Fibroblast of the conjunctiva (primary cell): ENCODE measurements at places on chromosomes 6 and 20.

GRCh38 chr6:56902641-56903464, 52.1 kb upstream of the BEND6 start:
- DNase-seq = peak; percentile 51

DNA sequence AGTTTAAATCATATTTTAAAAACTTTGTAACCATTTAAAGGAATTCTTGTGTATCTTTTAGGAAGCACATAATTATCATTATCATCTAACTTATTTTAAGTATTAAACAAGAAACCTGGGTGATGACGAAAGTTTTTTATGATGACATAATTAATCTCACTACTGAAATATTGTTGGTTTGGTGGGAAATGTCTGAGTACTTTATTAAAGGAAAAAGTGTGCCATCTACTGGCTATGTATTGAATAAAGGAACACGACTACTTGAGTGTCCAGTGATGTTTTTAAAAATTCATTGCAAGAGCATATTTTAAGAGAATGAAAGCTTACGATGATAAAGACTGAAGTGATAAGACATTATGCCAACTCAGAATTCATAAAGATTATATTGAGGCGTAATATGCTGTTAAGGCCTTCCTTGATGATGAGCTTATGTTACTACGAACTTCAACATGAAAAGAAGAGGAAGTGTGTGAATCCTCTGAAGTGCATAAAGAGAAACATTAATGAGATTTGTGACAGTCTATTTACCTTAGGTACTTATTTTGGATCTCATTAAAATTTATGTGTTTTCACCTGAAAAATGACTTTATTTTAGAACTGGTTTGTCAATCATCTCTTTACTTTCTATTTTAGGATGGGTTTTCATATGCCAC, 12.0 kb upstream of the TRMT11 start:
- peak; percentile 65 for DNase-seq

DNA sequence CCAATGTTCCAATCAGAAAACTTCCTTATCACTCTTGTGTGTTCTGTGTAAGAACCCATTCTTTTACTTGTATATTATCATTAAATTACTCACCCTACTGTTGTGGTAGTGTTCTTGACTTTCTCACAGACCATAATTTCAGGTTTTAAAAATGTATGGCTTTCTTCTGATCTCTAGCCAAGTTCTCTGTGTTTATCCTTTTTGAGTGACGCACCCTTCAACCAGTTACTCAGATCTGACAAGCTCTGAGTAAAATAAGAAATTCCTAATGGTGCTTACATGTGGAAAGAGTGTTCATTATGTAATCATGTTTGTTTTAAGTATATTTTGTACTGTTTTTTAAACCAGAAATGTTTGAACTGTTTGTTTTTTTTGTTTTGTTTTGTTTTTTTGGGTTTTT, 11.0 kb downstream of the TBPL1 start:
- DNase-seq = peak; percentile 20

GRCh38 chr6:118739696-118740353, 88.4 kb upstream of the CEP85L start:
- no peak for DNase-seq

- DNase-seq = no peak
Observed at GRCh38 chr6:68127074-68127473, 508.0 kb upstream of the ADGRB3 start.

DNA sequence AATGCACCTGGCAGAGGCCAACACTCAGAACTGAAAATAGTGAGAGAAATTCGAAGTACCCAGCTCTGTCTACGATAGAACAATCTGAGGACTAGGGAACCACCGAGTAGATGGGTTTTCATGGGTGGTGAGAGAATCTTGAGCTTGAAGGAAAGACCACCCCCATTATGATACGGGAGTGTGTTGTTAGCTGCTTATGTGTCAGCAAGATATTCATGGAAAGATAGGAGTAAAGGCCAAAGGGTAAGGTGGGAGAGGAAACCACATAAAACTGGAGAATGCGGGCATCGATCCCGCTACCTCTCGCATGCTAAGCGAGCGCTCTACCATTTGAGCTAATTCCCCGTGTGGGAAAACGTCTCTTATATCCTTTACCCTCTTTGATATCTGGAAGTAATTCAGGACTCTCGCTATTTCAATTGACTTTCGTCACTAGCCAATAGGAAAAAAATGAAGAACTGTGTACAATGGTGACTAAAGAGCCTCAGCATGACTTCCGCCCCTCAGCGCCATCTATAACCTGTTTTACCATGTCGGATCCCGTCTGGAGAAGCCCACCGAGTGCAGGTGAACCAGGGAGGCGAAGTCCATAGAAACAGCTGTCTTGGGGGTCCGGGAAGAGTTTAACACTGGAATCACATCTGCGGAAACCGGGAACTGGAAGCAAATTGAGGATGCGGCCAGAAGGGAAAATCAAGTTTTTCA, 25.0 kb upstream of the ABT1 start:
- DNase-seq = peak; percentile 81

DNA sequence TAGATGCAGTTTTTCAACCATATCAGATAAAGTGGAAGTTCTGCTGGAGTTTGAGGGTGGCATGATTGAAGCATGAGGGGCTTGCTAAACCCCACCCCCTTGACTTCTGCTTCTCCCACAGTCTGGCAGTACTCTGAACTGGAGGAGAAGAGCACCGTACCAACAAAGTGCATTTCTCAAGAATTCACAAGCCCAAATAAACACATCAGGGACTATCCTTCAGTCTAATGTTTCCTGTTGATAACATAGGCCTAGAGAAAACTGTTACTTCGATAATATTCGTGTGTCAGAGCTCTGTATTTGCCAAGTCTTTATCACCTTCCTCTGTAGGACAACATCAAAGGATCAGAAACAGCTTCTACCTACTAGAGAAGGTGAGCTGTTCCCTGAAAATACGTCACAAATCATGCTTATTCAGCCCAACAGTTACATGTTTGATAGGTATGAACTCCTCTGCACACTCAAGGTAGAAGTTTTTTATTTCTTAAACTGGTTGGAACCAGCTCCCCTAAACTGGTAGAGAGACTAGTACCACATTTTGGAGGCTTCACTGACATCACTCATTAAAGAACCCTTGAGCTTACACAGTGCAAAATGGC, 153.2 kb upstream of the PRND start:
- DNase-seq = no peak

DNA sequence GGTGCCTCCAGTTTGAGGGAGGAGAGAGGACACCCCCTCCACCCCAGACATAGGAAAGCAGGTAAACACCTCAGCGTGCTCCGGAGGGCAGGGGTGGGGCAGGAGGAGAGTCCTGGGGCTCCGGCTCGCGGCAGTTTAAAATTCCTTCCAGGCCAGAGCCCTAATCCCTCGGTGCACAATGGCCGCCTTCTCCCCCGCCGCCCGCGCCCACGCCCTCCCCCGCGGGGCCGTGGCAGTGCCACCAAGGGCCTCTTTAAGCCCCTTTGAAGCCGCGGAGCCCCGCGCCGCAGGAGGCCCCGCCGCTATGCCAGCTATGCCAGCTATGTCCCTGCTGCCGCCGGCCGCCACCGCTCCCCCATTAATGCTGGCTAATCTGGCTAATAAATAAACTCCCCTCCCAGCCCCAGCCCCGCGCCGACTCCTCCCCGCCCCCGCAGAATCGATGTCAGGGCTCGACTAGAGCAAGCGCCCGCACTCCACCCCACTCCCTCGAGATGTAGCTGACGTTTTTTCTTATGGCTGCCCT, 125.1 kb downstream of the MRPL14 start:
- DNase-seq = no peak

- no peak for DNase-seq
Observed at GRCh38 chr6:157188213-157188612, 135.1 kb downstream of the TMEM242 start.

DNA sequence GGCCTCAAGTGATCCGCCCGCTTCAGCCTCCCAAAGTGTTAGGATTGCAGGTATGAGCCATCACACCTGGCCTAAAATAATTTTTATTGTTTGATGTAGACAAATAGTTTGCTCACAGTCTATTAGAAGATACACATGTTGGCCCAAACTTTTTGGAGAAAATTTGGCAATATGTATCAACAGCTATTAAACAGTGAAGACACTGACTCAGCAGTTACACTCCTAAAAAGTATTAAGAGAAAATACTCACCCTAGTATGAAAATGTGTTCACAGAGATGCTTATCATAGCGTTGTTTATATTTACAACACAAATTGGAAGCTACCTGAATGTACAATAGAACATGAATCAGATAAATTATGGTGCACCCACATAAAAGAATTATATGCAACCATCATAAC, 173.1 kb downstream of the WDR27 start:
- no peak for DNase-seq

- no peak for DNase-seq
Observed at GRCh38 chr6:90547991-90548390, 38.9 kb downstream of the MAP3K7 start.

- no peak for DNase-seq
Observed at GRCh38 chr6:52371656-52372191, 9.8 kb downstream of the PAQR8 start.

DNA sequence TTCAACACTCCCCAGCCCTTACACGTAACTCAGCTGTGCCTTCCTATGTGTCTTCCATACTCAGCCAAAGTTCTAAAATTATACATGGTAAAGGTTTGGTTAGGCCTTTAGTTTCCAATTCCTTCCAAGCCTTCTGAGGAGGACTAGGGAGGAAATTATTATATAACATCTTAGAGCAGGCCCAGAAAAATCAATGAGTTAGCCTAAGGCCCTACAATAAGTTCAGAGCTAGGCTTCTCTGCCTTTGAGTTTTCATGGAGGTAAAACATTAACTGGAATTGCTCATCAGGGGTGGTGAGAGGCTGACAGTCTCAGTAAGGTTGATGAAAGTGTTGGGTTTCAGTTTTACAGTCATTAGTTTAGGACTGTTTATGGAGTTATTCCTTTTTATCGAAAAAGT, 286.0 kb downstream of the ADGB start:
- no peak for DNase-seq

DNA sequence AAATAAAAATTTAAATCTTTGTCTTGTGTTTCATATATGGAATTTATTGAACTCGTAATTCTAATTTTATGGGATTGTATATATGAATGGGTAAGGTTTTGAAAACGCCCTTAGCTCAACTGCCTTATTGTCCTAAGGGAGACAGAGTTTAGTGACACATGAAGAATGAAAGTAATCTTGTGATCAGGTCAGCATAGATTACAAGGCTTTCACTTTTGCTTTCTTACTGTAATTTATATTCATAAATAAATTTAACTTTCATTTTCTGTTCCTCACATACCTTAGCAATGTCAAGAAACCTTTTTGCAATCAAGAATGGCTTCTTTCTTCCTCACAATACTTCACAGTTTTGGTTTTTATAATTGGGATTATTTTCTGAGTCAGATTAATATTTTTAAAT, 14.4 kb downstream of the KPNA5 start:
- DNase-seq = no peak

DNA sequence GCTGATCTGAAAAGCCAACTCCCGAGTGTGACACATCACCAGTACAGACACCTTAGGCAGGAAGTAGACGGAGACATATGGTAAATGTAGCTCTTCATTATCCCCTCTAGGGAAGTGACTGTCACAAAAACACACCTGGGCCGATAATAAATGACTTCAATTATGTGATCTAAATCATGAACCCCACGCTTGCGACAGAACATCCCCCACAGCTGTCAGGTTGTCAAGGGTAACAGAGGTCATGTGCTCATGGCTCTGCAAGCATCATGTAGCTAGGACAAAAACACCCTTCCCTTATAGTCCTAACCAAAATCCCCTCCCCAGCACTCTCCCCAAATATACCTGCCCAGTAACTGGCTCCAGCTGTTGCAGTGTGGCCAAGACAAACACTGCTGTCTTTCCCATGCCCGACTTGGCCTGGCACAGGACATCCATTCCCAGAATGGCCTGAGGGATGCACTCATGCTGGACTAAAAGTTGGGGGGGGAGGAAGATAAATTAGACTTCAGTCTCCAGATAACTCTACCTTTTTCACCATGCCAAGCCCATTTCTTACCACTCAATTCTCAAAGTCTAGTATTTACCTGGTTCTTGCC, 2.9 kb downstream of the DDX39B start:
- no peak for DNase-seq

DNA sequence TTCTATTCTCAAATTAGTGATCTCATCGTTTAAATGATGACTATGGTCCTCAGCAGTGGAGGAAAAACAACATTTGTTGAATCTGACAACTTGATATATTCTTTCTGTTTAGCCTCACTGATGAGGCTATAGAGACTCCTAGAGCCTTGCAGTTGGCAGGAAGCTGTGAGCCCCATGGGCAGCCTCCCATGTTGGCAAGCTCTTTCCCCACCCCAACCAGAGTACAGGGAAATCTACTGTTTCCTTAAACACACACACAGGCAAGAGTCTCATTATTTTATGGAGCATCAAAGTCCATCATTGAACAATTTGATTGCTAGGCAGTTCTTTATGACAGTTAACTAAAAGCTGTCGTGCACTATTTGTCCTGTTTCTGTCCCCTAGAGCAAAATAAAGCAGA, 498.2 kb upstream of the CITED2 start:
- DNase-seq = no peak

- DNase-seq = no peak
Observed at GRCh38 chr20:50353289-50353961, 156.8 kb upstream of the PTPN1 start.

DNA sequence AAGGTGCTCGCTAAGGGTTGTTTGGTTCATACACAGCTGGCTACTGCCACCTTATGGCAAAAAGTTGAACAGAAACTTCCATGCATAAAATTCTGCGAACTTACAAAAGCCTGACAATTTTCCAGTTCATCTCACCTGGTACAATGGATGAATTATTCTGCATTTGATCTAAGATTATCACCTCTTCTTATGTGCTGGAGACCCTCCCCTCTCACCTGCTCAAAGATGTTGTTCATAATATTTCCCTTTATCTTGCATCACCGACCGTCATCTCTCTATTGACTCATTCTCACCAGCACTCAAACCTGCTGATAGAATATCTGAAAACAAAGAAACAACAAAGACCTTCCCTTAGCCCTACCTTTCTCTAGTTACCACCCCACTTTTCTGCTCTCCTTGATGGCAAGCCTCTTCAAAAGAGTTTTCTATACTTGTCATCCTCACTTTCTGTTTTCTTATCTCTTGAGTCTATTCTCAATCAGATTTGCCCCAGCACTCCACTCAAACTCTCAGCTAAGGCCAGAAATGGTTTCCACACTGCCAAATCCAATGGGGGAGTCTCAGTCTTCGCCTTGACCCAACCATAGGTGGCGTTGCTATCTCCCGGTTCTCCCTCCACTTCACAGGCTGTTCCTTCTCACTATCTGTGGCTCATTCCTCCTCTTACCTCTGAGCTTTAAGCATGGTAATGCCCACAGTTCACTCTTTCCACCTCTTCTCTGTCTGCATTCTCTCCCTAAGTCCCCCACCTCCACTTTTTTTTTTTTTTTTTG, 25.8 kb downstream of the SNRNP48 start:
- peak; percentile 44 for DNase-seq

GRCh38 chr6:47009583-47009982, 32.5 kb downstream of the ADGRF1 start:
- no peak for DNase-seq

DNA sequence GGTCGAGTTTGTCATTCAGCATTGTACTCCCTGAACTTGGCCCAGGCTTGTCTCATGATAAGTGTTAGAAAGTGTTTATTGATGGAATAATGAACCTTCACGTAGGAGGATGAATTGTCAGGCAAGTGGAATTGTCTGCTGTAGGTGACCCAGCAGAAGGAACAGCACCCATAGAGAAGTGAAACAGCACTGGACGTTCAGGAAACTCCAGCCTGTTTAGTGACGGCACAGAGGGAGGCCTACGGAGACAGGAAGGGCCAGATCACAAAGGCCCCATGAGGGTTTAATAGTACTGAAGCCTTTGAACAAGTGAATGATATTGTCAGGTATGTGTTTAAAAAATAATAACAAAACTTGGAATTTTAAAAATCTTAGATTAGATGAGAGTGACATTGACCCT, 2.9 kb downstream of the STX11 start:
- no peak for DNase-seq
